DMS 273 treated with DMSO at 0.1 percent for 48 hours (cell line): ENCODE measurements at places on chromosomes 11 and 22.

DNA sequence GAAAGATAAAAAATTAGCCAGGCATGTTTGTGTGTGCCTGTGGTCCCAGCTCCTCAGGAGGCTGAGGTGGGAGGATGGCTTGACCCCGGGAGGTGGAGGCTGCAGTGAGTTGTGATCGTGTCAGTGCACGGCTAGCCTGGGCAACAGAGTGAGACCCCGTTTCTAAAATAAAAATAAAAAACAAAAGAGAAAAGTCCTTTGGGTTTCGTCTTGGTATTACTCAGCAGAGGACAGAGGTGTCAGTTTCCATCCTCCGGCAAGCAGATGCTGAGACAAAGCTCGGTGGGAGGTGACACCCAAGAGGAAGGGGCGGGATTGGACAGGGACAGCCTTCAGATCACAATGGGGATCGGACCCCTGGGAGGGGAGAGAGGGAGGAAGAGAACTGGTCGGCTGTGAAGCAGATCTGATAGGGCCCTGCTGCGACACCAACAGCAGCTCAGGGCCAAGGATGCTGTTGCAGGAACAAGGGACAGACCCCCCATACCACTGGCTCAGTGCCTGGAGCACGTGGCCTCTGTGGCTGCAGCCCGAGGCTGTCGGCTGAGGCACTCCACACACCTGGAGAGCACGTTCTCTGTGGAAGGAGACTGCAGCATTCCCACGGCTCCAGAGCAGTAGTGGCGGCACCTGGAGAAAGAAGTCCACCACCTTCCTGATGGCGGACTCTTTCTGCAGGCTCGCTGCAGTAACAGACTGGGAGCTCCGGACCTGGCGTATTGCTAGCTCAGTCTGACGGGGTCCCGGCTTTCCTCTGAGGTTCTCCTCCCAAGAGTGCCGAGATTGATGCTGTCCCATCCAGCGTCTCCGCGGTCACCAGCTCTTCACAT, 5.2 kb upstream of the BID start:
- no peak for DNase-seq

- DNase-seq = no peak
Observed at GRCh38 chr11:18958221-18958910, 19.2 kb upstream of the MRGPRX1 start.

GRCh38 chr11:122978299-122978620, 3.4 kb downstream of the BSX start:
- DNase-seq = no peak

- no peak for DNase-seq
Observed at GRCh38 chr22:50506611-50507420, 686 bp downstream of the LMF2 start.

- DNase-seq = no peak
Observed at GRCh38 chr11:67466962-67467771, 1.9 kb downstream of the TMEM134 start.
